ENCODE measurements at places on chromosomes 5 and 9.
A peak's percentile ranks its signal among the peaks of the same experiment; 100 is the strongest.

GRCh38 chr5:78132507-78132906, 162.0 kb downstream of the AP3B1 start:
- no peak for DNase-seq

DNA sequence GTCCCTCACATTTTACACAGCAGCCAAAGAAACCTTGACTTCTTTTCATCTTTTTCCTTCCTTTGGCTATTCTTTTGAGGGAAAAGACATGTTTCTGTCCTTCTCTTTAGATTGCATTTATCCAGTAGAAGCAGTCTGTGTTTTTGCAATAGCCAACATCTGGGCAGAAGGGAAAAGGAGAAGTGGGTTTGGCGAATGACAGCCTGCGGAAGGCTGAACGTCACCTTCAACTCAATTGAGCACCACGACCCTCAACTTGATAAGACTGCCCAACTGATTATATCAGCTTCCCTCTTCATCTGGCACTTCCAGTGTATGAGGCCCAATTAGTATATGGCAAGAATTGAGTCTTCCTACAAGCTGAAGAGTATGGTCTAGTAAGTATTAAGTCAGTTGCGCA, 1997.6 kb upstream of the WWC1 start:
- no peak for DNase-seq

DNA sequence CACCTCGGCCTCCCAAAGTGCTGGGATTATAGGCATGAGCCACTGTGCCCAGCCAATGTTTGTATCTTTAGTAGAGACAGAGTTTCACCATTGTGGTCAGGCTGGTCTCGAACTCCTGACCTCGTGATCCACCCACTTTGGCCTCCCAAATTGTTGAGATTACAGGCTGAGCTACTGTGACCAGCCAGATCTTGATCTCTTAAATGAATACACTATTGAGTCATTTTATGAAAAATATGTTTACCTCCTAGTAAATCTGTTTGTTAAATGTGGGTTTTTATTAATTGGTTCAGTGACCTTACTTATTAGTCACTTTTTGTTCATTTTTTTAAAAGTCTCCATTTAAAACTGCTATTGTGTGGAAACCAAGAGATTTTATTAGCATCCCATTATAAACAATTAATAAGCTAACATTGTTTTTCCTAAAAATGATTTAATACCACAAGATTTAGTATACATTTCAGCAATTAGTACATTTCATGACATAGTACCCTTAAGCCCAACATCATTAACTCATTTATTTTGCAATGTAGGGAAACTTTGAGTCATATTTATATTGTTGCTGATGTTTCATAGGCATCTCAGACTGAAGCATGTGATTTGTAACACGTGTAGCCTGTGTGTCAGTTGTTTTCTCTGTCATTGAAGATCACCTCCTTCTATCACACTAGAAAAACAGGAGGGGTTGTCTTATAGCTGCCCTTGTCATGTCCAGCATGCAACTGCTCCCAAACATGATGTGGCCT, 261.2 kb downstream of the TAF11L14 start:
- no peak for DNase-seq

DNA sequence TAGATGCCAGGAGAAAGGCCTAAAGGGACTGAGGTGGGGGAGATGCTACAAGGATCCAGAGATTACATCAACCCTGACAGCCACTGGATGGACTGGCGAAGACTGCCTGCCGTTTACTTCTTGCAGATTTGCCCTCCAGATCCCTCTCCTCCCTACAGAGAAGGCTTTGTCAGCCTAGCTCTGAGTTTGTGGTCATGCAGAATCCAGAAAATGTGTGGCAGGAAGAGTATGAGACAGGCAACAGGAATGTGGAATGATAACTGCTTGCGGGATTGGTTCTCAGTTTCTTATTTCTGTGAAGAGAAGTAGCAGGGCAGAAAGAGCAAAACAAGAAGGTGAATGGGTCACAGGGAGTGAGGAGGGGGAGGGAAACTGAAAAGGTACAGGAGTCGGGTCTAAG, 129.6 kb downstream of the TLE1 start:
- DNase-seq: no peak

GRCh38 chr9:81002242-81002641, 687.1 kb downstream of the TLE1 start:
- no peak for DNase-seq

- DNase-seq: no peak
Observed at GRCh38 chr9:26462751-26463150, 429.9 kb downstream of the CAAP1 start.

- no peak for DNase-seq
Observed at GRCh38 chr5:17182981-17183380, 34.5 kb upstream of the BASP1 start.

- no peak for DNase-seq
Observed at GRCh38 chr5:72634444-72634843, 127.2 kb upstream of the ZNF366 start.

GRCh38 chr5:150035139-150035895, 34.8 kb downstream of the HMGXB3 start:
- no peak for DNase-seq

DNA sequence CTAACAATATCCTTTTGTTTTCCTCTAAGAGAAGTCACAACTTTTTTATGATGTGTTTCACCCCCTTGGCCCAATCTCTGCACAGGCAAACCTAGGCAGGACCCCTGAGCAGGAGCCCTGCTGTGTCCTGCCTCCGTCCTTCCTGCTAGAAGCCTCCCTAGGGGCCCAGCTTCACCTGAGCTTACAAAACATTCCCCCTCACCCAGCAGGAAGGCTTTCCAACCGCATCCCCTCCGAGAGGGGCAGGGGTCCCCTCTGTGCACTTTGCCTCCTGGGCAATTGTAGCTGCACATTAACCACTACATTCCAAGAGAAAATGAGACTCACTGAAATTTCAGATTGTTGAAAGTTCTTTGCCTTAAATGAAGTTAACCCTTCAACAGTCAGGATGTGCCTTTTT, 176.2 kb downstream of the IRX2 start:
- no peak for DNase-seq

DNA sequence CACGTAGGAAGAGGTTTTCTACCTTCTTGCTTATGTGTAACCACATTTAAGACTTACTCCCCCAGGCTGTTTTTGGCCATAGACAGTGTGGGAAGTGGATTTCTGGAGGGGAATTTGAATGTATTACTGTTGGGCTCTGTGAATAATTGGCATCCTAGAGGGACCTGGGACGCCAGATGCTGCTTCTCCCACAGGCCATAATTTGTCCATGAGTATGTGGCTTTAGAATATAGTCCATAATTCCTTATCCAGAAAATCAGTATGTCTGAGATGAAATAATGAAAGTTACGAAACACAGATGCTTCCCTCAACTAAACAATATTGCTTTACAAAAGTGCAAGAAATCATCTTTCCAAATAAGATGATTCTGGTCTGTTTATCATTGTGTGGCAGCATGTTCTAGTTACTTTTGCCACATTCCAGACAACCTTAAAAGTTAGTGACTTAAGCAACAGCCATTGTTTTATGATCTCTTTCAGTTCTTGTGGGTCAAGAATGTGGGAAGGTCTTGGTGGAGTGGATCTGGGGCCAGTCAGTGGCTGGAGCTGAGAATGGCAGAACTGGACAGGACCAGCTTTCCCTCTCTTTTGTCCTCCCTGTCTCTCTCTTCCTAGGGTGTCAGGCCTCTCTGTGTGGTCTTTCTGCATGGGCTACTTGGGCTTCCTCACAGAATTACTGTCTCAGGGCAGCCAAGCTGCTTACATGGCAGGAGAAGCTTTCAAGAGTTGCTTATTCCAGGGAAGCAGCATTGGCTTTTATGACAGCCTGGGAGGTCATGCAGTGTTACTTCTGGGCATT, 79.4 kb downstream of the FBXL7 start:
- DNase-seq: no peak

GRCh38 chr5:147393874-147394672, 115.8 kb downstream of the DPYSL3 start:
- DNase-seq: no peak

- DNase-seq: peak; percentile 82
Observed at GRCh38 chr5:36692791-36693763, 86.7 kb downstream of the SLC1A3 start.

DNA sequence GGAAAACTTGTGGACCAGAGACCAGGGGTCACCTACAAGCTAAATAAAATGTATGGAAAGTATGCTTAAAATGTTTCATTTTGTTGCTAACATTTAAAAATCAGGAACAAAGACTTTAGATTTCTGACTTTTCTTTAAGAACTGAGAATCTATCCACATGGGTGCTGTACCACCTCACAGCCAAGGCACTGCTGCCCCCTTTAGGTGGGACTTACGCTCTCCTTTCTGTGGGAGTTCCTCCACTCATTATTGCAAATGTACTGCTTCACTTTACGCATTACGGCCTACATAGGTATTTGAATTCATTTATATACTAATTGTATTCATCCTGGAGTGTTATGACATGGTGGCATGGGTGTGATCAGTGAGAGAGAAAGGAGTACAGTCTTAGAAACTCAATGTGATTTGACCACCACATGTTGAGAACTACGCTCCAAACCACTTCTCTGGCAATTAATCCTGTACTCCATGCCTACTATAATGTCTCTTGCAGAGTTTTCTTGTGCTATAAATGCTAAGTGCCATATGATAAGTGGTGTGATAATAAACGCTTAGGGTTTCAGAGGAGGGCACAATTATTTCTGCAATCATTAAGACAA, 24.7 kb upstream of the CETN3 start:
- peak; percentile 52 for DNase-seq

GRCh38 chr9:126791406-126792230, 13.2 kb upstream of the ZBTB43 start:
- no peak for DNase-seq

GRCh38 chr9:35476596-35476995, 13.3 kb upstream of the RUSC2 start:
- DNase-seq: no peak

DNA sequence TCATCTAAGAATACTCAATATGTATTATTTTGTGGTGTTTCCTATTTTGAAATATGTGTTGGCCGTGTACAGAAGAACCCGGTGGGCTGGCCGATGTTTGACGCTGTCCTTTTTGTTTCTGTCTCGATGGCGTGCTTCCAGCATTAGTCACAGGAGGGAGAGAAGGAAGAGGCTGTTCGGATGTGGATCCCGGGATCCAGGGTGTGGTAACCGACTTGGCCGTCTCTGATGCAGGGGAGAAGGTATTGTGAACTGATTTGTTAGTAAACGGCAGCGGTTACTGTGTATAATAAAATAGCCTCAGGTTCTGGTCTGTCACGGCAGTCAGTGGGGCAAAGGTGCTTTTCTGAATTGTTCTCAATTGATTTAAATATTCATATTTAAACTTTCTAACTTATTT, 275.0 kb downstream of the ARHGEF28 start:
- DNase-seq: peak; percentile 13

DNA sequence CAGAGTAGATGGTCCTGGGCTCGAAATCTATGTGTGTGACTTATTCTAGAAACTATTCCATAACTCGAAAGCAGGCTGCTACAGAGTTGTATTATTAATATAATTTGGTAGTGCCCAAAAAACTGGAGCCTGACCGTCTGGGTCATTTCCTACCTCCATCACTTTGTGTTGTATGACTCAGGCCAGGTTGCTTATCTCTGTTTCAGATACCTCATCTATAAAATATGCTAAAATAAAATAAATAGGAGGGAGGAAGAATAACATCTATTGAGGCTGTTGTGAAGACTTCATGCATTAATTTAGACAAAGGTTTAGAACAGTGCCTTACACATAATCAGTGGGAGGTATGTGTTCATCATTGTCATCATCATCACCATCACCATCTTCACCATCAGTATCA, 57.7 kb downstream of the PDE4D start:
- no peak for DNase-seq

DNA sequence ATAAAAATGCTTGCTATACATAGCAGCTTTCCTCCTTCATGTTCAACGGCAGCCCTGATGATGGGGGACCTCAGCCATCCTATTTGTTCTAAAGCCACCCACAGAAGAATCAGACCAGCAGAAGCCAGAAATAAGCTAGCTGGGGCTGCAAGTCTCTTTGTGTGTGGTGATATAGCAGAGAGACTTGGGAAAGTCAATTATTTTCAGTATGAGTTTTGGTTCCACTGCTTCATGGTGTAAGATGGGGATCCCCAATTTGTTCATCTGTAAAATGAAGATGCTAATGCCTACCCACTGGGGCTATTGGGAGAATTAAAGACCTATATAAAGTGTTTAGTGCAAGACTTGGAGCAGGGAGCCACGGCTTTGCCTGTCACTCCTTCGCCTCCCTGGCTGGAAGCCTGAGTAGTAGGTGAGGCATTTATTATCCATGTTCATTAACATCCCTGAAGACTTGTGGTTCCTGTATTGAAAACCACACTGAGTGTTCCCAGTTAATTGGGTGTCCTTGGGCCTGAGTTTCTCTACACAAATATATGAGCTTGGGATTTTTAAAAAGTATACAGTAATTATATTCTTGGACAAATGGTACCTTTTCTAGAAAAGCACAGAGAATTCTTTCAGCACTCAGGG, 210.1 kb upstream of the SLC24A2 start:
- no peak for DNase-seq

DNA sequence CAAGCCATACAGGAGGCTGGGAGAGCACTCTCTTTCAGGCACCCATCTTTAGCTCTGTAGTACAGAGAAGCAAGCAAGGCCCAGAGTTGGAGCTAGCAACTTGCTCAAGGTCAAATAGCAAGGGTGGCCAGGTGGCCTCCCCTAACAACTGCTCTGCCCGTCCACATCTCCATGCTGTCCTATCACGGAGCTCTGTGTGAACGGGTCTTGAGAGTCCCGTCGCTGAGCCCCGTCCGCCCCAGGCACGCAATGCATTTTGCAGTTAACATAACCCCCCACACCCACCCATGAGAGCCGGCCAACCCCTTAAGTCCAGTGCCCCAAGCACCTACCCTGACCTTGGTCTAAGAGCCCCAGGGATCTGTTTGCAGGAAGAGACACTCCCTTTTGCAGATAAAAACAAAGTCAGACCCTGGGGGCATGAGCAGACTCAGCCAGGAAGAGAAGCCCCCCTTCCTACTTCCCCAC, 1.5 kb downstream of the RNF44 start:
- DNase-seq: peak; percentile 56

DNA sequence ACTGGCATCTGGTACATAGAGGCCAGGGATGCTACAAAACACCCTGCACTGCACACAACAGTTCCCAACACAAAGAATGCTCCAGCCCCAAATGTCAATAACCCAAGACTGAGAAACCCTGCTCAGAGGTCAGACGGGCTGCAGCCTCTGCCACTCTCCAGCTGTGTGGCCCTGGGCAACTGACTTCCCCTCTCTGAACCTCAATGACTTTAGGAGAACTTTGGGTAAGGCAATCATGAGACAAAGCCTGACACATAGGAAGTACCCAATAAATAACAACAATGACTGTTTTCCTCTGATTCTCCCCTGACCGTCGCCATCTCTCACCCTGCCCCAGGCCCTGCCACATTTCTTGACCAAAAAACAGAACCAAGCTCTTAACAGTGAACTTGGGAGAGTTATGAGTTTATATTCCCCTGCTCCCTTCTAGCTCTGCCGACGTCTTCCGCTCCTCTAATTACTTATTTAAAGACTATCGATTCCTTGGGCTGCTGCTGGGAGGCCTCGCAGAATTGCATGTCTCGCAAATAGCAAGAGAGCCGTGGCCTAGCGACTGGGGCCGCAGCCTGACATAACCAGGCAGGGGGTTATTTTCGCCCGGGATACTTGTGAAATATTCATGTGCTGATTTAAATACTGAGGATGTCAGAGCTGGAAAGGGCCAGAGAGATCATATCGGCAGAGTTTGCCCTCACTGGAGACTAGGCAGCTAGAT, 24.5 kb upstream of the CRB2 start:
- no peak for DNase-seq

- DNase-seq: no peak
Observed at GRCh38 chr9:20043461-20043860, 254.6 kb upstream of the SLC24A2 start.

Measured in small intestine (tissue), 16 donors.